ENCODE measurements at places on chromosomes 5 and 9.
A peak's percentile ranks its signal among the peaks of the same experiment; 100 is the strongest.

DNA sequence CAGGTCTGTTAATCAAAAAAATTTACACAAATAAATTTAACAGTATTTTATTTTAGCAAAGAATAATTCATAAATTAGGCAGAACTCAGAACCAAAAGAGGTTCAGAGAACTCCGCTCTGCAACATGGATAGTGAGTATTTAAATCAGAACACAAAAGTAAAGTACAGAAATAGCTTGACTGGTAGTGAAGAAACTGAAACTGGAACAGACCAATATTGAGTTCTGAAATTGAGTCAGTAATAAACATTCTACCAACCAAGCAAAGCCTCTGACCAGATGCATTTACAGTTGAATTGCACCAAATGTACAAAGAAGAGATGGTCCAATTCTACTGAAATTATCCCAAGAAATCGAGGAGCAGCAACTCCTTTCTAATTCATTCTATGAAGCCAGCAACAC, 1542.8 kb downstream of the EFNA5 start:
- DNase-seq: no peak

DNA sequence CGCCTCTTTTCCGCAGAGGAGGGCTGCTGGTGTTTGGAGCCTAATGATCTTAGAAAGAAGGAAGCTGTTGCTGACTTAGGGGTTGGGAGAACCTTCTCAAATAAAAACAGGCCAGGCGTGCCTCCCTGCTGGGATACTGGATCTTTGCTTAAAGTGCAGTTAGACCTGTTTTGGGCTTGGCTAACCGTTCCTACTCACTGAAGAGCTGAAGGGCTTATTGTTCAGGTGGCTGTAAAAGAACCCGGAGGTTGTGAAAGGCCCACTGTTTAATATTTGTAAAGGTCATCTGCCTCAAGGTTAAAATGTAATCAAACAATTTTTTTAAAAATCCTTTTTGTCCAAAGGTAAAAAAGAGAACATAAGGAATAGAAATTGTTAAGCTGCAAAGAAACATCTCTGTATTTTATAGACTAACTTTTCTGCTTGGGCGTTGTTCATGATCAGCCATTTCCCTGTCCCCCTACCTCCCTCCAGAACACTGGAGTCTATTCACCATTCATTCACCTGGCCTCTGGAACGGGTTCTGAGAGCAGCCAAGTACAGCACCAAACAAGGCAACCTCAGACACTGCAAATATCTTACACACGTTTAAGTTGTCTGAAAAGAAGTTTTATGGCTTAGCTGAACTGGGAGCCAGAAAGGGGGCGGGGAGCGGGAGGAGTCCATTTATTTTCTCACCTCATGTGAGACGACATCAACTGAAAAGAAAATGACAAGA, 18.6 kb upstream of the MTMR12 start:
- DNase-seq: no peak

- DNase-seq: no peak
These were observed 181.6 kb downstream of the TRIM36 start for GRCh38 chr5:114988096-114988495.

DNA sequence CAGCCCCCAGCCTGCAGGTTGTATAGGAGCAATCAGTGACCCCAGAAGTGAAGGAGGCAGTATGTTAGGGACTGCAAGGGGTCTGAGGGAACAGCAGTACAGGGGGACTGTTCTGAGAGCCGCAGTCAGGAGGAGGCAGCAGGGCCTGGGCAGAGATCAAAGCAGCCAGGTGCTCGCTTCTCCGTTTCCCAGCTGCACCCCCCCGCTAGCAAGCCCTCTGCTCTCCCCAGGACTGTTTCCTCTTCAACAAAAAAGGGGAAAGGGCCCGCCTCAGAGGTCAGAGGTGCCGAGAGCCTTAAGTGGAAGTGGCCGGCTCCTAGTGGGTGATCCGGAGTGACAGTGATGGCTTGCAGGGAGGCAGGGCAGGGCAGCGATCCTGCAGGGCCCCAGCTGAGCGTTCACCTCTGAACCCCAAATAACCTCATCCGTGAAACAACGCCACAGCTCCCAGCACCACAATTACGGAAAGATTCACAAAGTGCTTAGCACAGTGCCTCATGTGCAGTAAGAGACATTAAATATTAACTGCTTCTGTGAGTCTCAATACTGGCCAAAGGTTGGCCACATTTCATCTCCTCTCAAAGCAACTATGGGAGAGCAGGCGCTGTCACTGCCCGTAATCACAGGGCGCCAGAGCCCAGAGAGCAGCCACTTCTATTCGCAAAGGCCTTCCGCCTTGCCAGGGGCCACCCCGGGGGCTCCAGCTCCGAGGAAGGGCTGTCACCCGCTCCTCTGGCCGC, 8.0 kb downstream of the CLPTM1L start:
- no peak for DNase-seq

GRCh38 chr5:139368613-139369012, 14.5 kb downstream of the SLC23A1 start:
- DNase-seq: no peak

DNA sequence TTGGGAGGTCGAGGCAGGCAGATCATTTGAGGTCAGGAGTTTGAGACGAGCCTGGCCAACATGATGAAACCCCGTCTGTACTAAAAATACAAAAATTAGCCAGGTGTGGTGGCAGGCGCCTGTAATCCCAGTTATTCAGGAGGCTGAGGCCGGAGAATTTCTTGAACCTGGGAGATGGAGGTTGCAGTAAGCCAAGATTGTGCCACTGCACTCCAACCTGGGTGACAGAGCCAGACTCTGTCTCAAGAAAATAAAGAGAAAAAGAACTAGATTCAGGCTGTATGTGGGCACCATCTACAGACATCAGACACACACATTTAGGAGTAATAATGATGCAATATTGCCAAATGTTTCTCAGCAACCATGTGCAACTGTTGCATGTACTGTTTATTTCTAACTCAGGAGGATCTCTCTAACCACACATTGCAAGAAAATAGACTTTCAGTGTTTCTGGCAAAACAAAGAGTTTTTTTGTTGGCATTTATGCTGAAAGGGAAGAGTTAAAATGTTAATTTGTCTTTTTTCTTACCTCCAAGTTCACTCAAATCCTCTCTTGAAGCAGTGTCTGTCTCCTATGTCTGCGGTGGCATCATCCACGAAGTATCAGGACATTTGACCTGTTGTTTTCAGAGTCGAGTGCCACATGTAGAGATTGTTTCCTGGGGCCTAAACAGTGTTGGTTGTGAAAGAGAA, 5.1 kb upstream of the ORM1 start:
- DNase-seq: no peak

GRCh38 chr9:1013021-1013420, 36.6 kb downstream of the DMRT3 start:
- no peak for DNase-seq

- DNase-seq: no peak
These were observed 850 bp downstream of the RRAGA start for GRCh38 chr9:19049917-19050636.

GRCh38 chr9:35070823-35071813, 1.3 kb downstream of the VCP start:
- DNase-seq: no peak

DNA sequence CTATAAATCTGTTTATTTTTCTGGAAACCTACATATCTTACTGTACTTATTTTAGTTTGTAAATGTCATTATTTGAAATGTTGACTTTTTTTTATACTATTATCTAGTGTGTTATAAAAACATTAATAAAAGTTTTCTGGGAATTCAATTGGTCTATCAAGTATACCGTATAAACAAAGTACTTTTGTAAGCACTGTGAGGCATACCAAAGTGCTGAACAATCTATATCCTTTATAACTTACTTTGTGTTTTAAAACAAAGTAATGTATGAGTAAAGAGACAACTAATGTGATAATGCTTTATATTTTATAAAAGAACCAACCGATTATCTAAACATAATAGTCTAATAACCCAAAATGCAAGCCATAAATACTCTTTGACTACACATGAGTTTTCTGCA, 23.1 kb downstream of the EDIL3 start:
- no peak for DNase-seq

GRCh38 chr5:175365866-175366265, 78.1 kb downstream of the DRD1 start:
- no peak for DNase-seq

DNA sequence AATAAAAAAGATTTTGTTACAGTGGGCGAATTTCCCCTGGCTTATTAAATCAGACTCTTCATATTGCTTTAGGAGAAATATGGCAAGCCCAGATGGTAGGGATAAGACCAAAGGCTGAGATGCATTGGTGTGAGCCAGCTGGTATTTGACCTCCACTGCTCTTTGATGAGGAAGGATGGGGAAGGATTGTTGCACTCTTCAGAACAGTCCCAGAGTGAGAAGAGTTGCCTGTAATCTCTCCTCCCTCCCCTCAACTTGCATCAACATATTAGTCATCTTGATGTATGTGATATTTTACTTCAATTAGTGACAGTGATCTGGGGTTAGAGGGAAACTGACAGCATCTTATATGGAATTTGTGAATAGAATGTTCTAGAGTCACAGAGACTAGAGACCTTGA, 136.6 kb downstream of the ADAMTS12 start:
- DNase-seq: no peak

DNA sequence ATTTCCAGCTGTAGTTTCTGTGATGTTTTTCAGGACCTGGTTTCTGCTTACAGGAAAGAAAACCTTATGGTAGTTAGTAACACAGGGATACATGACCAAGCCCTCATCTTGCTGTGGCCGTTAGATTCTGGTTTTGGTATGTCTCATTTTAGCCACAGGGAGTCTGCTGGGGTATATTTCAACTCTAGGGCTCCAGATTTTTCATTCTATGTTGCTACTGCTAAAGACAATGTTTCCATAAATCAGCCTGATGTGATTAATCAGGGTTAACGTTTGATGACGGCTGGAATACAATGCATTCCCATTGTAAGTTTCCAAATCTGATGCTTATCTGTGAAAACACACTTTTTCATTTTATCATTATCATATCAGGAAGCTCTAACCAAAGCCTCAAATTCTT, 48.2 kb downstream of the P4HA2 start:
- no peak for DNase-seq

- DNase-seq: no peak
These were observed 10.3 kb downstream of the WWC1 start for GRCh38 chr5:168301593-168302390.

DNA sequence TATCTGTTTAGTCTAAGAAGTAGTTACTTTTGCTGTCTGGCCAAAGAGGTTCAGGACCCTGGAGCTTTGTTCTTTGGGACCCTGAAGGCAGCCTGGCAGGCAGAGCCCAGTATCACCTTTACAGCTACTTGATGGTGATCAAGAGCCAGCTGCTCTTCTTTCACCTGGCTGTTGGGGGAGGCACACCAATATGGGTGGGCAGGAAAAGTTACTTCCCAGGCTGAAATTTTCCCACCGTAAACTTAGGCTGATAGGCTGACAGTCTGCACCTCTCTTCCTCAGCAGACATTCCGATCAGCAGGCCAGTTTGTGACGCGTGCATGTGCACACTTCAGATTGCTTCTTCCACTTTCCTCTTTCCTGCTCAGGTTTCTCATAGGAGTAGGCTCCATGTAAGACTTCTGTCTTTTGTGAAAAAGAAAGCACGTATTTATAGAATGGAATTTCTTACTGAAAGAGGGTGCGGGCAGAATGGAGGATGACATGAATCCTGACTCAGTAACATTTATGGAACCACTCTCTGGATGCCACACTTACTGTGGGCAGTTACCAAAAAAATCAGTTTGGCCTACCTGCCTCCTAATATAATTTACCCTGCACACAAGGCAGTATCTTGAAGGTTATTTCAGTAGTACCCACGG, 223.9 kb upstream of the DMRT1 start:
- no peak for DNase-seq

GRCh38 chr5:96175090-96175489, 213.4 kb upstream of the ELL2 start:
- DNase-seq: no peak

GRCh38 chr5:32147236-32147635, 26.9 kb downstream of the GOLPH3 start:
- DNase-seq: peak; percentile 37

DNA sequence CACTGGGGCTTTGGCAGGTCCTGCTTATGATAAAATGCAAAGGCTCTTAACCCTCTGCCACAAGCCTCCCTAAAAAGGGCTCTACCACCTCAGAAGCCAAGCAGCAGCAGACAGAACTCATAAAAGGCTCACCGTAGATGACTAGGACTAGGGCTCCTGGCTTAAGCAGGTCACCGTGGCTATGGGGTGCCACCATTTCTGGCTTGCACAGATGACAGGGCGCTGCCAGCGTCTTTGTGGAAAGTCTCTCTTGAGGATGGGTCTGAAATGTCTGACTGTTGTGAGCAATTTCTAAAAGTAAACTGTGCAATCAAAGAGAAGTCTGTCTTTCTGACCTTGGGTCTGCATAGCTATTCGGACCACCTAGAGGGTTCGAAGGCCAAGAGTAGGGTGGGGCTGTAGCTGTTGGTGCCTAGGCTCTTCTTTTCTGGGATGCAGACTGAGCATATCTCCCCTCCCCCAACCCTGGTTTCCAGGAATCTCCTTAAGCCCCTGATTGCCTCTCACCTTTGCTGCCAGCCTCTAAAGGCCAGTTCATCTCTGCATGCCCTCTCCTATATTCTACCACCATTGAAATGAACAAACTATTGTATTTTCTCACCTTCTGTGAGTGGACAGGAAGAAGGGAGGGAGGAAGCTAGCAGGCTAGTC, 307.4 kb downstream of the ARHGAP26 start:
- no peak for DNase-seq

DNA sequence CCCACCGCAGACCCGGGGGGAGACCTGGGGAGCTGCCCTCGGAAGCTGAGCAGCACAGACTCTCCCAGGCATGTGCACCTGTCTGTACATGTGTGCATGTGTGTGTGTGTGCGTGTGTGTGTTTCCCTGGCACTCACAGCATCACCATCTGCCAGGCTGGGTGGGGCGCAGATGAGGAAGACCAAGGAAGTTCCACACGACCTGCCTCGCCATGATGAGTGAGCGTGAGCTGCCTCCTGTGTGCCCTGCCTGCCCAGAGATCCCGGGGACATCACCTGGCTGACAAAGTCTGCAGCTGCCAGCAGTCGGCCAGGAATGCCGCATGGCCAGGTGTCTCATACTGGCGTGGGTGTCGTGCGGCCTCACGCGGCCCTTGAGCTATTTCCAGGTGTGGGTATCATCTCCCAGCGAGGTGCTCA, 4.0 kb upstream of the GPSM1 start:
- no peak for DNase-seq

- no peak for DNase-seq
These were observed 27.0 kb downstream of the SUB1 start for GRCh38 chr5:32612134-32612888.

DNA sequence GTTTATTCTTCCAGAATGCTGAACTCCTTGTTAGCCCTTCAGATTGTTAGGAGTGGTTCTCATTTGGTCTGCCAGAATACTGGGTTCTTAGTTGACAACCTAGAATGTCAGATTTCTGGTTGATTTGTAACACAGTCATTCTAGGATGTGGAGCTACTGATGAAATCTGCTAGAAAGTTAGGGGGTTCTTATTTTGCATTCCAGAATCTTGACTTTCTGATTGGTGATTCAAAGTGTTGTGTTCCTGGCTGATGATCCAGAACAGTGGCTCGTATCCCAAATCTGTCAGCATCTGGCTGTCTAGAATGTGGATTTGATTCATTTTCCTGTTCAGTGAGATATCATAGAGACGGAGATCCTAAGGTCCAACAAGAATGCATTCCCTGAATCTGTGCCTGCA, 21.9 kb downstream of the PTGS1 start:
- DNase-seq: no peak

Data from GF-D8 (cell line).